ENCODE measurements at places on chromosomes 6 and 20.
A peak's percentile ranks its signal among the peaks of the same experiment; 100 is the strongest.

GRCh38 chr6:134074151-134075055 is 22.0 kb upstream of the SLC2A12 start:
- no peak for DNase-seq

GRCh38 chr6:43328528-43328927 is 19.9 kb upstream of the CRIP3 start:
- DNase-seq = peak; percentile 75

DNA sequence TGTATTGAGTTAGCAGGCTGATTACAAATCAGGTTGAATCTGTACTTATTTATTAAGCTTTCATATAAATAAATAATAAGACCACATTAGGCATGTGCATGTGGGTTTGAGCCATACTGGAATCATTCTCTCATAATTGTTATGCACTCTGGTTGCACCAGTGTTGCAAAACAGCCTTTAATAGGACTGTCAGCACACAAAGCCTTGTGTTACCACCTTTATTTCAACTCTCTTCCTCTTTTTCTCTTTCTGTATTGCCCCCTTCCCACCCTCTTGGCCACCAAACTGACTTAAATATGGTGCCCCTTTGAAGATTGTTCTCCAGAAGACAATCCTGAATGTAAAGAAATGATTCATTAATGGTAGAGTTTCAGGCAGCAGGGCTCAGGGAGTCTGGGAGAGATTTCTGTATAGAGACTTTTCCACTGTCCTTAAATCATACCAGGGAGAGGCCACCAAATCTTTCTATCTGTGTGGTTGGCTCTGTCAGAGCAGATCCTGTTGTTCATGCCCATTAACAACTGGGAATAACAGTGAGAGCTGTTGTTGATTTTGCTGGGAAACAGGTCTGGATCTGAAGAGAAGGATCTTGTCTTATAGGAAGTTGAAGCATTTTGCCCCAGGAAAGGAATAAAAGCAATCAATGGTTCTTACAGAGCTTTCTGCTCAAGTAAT is 131.6 kb upstream of the SOX4 start:
- no peak for DNase-seq

DNA sequence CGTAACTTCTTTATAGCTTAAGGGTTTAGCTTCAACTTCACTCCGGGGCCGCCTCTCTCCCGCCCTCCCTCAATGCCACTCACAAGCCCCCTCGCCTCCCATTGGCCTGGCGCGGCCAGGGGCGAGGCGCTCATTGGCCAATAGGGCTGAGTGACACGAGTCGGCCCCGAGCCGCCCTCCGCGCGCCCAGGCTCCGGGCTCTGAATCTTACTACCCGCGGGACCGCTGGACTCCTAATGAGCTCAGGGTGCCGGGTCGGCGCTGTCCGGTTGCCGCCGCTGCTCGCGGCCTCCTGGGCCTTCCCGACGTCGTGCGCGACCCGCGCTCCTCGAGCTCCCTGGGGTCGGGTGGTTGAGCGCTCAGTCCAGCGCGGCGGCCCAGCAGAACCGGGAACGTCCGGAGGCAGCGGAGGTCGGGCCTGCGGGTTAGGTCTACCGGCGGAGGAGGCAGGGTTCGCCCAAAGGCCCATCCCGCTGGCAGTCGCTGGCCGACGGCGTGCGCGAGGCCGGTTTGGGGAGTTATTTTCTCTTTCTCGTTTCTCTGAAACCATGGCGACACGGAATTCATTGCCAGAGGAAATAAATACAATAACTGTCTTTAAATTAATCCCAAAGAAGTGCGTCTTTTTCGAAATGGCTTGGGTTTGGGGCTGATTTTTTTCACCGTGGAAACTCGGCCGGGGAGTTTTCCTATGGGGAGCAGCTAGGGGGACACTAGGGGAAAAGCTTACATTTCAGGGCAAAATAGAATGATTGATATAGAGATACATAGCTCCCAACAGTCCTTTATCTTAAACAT is at the start of gene SIM1:
TSS of gene SIM1 (minus strand) at position 19 of the 798 bp plus-strand sequence. CDS start 1,453 bp downstream, outside the sequence.
- no peak for DNase-seq

- DNase-seq = no peak
These were observed 150.0 kb downstream of the CDC5L start for GRCh38 chr6:44537306-44538049.

GRCh38 chr6:1695546-1696462 is 86.1 kb downstream of the FOXC1 start:
- no peak for DNase-seq

- DNase-seq = no peak
These were observed 3.9 kb downstream of the RAB44 start for GRCh38 chr6:36701401-36701991.

GRCh38 chr6:76472858-76473257 is 400.4 kb upstream of the IMPG1 start:
- DNase-seq = no peak

DNA sequence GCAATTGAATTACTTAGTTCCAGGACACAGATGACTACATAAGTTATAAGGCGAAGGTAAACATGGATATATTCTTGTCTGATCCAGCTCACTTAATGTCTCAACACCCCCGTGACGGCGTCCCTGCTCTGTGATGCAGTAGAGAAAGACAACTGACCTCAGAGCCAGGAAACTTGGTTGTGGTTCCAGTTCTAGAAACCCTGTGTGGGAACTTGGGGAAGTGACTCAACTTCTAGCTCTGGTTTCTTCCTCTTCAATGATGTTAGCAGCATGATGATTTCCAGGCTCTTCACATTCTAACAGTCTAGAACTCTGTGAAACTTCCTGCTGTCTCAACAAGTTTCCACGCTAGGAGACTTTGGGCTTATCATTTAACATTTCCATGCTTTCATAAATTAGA is 18.4 kb downstream of the LAMA4 start:
- no peak for DNase-seq

- no peak for DNase-seq
These were observed 373.4 kb upstream of the NOX3 start for GRCh38 chr6:155828989-155829388.

- no peak for DNase-seq
These were observed 2.9 kb downstream of the HAO1 start for GRCh38 chr20:7937328-7937727.

- peak; percentile 53 for DNase-seq
These were observed 43.1 kb upstream of the NAA20 start for GRCh38 chr20:19973961-19974629.

DNA sequence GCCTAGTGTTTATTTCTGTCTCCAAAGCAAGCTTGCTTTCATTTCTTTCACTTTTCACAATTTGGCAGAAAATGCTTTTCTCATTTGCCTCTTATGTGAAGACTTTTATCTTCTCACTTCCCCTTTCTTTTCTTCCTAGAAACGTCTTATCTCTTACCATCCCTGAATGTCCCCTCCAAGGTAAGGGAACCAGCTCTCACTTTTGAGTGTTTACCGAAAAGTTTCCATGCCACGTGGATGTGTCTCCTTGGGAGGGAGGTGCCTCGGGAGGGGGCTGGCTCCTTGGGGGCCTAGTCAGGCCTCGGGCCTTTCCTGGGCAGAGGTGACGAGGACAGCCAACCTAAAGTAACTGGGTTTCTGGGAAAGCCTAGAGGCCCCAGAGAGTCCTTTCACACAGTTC is 127.4 kb downstream of the CD24 start:
- DNase-seq = no peak

- no peak for DNase-seq
These were observed 2.4 kb upstream of the TNXB start for GRCh38 chr6:32111424-32112066.

DNA sequence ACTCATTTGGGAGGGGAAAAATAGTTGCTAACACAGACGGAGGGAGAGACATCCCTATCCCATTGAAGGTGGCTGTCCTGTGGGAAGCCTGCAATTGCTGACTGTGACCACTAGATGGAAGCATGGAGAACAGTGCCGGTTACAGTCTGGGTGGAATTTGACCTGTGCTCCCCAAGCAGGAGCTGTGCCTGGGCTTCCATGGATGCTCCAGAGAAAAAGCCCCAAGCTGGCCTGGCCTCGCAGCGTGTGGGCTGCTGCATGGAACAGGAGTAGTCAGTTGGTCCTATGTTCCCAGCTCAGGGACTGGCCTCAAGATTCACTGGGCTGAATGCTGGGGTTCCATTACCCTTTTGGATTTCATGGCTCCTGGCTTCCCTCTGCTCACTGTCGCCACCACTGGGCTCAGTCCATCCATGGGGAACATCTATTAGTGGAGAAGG is 116.3 kb upstream of the CHD6 start:
- DNase-seq = peak; percentile 53

DNA sequence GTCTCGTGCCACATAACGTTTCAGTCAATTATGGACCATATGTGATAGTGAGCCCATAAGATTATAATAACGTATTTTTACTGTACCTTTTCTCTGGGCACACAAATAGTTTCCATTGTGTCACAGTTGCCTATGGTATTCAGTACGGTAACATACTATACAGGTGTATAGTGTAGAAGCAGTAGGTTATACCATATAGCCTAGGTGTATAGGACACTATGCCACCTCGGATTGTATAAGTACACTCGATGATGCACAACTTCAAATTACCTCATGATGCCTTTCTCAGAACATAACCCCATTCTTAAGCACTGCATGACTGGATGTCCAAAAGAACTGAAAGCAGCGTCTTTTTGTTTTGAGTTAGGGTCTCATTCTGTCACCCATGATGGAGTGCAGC is 59.5 kb upstream of the MYO6 start:
- DNase-seq = no peak

DNA sequence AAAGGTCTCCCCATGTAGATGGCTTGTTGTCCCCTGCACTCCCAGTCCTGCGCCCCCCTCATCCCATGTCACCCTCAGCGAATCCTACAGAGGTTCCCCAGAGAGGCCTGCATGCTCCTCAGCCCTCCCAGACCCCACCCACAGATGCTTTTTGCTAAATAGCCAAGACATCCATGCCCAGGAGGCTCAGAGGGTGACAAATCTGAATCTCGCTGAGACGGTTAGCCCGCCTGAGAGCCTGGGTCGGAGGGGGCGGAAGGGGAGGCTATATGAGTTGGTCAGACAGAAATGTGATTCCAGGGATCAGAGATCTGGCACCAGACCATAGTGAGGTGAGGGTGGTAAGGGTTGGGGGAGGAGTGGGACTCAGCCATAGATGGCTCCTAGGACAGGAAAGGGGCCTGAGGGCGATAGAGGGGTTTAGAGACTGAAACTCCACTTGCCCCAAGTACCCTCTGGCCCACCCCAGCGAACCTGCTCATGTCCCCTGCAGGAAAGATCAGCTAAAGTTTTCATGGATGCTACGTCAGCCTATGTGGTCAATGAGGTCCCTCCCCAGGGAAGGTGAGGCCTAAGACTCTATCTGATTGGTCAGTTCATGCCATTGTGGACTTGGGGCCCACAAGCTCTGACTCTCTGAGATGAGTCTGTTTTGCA is 33.2 kb downstream of the TFEB start:
- no peak for DNase-seq

DNA sequence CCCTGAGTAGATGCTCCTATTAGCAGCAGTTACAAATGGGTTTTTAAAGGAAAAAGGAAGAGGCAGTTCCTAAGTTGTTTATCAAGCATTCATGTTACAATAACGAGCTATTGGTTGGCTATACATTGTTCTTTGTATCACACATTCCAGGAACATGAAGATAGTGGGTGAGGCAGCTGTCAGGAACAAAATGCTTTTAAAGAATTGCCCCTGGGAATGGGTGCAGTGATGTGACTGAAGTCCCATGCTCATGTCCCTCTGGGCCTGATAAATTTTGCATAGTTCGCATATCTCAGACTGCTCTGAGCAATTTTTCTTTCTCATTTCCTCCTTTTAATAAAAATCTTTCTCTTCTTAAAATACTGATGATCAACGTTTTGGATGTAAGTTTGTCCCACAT is 3.7 kb downstream of the ENPP1 start:
- no peak for DNase-seq

- no peak for DNase-seq
These were observed 114.3 kb downstream of the DST start for GRCh38 chr6:56528412-56528841.

- DNase-seq = no peak
These were observed 233.0 kb upstream of the JAG1 start for GRCh38 chr20:10906834-10907233.

DNA sequence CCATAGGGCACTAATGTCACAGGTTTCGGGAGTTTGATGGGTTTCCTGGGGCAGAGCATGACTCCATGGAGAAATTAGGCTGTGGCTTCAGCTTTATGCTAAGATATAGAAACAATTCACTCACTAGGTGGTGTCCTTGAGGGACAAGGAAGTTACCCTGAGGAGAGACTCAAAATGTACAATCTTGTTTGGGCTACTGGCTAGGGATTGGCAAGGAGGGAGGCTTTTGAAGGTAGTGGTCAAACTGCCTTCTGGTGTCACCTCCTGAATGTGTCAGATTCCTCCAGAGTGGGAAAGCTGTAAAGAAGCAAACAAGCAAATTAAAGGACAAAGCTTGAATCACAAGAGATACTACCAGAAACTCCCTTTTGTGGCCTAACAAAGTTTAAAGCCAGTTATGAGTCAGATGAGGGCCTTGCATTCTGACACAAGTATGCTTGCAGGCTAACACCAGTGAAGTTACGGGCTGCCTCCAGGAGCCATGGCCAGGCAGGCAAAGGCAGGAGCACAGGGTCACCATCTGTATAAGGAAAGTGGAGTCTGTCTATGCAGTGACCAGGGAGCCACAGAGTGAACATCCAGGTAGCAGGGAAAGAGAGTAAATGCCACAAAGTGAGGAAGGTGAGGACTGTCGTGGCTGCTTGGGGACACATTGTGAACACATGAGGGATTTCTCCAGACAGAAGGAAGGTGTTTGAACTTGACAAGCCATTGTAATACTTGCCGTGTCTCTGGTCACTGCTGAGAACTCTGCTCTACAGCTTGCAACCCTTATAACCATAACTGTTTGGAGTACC is 107.7 kb upstream of the DTNBP1 start:
- DNase-seq = no peak

GRCh38 chr6:170295510-170296422 is 4.9 kb upstream of the DLL1 start:
- no peak for DNase-seq

GRCh38 chr6:72418495-72418894 is 203.4 kb upstream of the KCNQ5 start:
- no peak for DNase-seq

- no peak for DNase-seq
These were observed 40.1 kb downstream of the DEFB114 start for GRCh38 chr6:49923826-49924225.

DNA sequence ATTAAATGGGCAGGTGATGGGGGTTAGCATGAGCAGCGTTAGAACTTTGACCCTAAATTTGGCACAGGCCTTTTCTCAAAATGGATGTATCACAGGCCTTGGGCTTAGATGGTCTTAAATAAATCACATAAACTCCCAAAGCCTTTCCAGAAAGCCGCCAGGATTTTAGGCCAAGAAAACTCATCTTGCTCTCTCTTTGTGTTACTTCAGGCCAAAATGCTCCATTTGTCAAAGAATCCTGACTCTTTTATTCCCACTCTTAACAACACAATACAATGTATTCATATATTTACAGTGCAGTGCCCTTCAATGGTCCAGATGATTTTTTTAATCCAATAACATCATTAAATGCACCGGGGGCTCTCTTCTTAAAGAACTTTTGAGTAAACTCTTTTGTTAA is 5.9 kb upstream of the TCP11 start:
- DNase-seq = no peak

DNA sequence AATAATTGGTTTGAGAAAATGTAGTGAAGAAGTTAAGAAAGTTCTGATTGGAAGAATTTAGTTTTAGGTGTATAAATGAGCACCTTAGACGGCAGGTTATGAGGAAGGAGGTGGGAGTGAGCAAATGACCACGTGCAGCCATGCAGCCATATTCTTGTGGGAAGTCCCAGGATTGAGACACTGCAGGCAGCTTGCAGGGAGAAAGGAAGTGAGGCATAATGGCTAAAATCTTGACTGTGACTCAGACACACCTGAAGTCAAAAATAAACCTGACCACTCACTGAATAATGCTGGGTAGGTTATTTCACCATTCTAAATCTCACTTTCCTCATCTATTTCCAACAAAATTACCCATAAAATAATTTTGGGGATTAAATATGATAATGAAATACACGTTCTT is 16.6 kb downstream of the DSE start:
- no peak for DNase-seq
